Cerebellar nuclear complex (tissue), 1 donor: ENCODE measurements at places on chromosomes 7 and 10.

DNA sequence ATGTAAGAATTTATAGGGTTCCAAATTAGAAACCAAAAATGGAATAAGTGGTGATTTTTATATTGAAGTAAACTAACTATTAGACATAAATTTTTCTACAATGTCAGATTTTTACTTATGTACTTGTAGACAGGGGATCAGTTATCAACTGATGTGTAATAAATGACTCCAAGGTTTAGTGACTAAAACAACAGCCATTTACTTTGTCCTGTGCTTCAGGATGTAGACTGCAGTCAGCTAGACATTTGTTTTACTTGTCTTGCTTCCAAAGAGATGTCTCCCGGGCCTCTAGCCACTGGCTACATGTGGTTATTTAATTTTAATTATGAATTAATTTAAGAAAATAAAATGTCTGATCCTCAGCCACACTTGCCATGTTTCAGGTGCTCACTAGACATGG lies 249.7 kb upstream of the IGFBP3 start:
- DNase-seq: no peak

- no peak for DNase-seq
Measured at GRCh38 chr7:134813663-134814396, 34.4 kb downstream of the CALD1 start.

- no peak for DNase-seq
Measured at GRCh38 chr10:90862908-90863514, 5.2 kb upstream of the HTR7 start.

DNA sequence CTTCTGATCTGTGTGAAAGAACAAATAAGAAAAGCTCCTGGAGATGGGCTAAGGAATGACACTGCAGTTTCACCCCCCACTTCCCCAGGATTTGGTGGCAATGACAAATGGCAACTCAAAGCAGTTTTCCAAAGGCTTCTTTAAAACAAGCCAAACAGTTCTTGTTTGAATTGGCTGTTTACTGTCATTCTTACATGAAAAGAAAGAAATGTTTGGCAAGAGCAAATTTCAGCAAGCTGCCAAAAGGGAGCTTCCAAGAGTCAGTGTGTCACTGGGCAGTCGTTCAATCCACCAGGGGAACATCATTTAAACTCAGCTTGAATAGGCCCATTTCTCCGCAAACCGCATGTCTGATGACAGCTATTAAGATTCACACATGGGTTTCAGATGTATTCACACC lies 119.0 kb upstream of the RHOBTB1 start:
- DNase-seq: no peak

GRCh38 chr10:61751599-61751998 lies 88.9 kb downstream of the CABCOCO1 start:
- DNase-seq: no peak

DNA sequence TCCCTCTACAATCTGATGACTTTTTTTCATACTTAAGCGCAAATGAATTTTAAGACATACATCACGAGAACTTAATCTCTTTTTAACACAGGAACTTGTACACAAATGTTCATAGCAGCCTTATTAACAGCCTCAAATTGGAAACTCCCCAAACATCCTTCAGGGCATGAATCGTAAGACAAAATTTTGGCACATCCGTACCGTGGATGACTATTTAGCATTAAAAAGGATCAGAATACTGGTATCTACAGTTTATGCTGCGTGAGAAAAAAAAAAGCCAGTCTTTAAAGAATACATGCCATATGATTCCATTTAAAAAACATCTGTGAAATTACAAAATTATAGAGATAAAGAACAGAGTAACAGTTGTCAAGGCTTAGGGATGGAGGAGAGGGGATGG lies 46.8 kb downstream of the PDE1C start:
- no peak for DNase-seq

DNA sequence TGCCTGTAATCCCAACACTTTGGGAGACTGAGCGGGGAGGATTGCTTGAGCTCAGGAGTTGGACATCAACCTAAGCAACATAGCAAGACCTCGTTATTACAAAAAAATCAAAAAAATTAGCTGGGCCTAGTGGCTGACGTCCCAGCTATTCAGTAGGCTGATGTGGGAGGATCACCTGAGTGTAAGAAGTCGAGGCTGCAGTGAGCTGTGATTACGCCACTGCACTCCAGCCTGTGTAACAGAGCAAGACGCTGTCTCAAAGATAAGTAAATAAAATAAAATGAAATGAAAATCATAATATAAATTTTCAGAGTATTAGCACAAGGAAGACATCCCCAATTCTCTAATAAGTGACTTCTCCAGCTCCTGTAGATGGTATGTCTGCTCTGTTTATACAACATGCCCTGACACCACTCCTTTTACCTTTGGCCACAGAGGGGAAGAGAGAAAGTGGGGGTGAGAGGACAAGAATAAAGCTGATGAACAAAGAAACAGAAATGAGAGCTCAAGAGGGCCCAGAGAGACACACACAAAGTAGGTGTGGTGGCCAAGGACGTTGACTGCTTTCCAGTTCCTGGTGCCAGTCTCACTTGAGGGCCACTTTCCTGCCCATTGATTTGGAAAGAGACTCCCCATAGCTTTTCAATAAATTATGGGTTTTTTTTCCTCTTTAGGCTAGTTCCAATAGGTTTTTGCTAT lies 62.9 kb downstream of the PTTG1IP2 start:
- no peak for DNase-seq

DNA sequence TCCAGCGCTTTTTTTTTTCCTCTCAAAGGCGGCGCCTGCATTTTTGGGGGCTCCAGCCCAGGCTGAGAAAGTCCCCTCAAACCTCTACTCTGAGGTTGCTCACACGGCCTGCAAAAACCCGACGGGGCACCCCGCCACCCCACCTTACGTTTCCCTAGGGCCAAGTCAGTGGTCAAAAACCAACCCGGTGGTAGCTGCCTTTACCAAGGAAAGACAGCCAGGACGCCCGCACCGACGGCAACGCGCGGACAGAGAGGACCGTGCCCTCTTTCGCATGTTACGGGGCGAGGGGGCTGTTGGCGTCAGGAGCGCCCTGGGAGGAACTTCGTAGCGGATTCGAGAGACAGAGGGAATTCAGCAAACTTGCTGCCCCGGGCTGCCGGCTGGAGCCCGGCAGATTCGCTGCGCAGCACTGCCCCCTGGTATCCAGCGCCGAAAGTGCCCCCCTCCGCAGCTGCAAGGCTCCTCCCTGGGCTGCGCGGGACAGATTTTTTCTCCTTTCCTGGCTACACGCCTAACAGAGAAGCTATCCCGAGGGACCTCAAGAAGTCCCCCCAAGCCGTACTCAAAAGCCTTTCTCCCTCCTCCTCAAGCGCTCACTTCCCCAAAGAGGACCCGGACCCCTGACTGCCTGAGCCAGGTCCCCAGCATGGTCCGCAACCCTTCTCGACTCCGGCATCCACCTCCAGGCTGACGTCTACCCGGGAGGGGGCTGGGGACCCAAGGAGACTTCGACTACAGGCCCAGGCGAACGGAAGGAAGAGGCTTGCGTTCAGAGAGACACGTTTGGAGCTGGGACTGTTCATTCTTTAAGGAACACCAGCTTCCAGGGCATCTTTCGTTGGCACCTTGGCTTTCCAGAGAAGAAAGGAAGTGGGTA lies 27.7 kb upstream of the VAX1 start:
- DNase-seq: no peak

GRCh38 chr10:62619413-62619738 lies 185.1 kb upstream of the ADO start:
- no peak for DNase-seq

DNA sequence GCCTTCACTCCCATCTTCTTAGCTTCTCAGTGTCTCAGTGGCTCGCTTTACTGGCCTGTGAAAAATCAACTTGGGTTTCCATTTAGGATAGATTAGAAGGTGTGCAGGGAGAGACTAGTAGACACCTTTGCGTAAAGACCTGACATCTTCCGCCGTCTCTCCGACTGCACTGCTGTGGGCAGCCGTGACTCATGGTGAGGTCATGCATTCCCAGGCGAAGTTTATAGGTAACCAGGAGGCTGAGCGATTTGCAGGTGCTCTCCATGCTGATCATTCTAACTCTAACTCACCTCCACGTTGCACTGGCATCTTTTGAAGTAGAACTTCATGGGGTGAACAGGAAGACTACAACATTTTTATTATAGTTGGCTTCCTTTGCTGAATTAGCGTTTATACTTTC lies 68.0 kb upstream of the ZNF438 start:
- DNase-seq: no peak

DNA sequence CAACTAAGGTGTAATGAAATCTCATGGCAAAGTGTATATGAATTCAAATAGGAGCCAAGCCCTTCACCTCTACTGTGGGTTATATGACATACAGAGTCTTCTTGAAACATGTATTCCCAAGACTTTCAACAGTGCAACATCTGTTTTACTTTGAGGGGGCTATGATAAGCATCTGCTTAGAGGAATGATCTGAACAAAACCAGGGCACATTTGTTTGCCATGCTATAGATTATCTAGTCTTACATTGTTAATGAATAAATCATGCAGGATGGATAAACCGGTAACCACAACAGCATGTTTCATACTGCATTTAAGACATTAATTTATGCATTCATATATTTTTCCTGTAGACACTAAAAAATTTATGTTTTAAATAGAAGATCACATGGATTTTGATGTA lies 1021.9 kb downstream of the LRMDA start:
- no peak for DNase-seq

- no peak for DNase-seq
Measured at GRCh38 chr7:148014541-148014940, 576.0 kb upstream of the C7orf33 start.

DNA sequence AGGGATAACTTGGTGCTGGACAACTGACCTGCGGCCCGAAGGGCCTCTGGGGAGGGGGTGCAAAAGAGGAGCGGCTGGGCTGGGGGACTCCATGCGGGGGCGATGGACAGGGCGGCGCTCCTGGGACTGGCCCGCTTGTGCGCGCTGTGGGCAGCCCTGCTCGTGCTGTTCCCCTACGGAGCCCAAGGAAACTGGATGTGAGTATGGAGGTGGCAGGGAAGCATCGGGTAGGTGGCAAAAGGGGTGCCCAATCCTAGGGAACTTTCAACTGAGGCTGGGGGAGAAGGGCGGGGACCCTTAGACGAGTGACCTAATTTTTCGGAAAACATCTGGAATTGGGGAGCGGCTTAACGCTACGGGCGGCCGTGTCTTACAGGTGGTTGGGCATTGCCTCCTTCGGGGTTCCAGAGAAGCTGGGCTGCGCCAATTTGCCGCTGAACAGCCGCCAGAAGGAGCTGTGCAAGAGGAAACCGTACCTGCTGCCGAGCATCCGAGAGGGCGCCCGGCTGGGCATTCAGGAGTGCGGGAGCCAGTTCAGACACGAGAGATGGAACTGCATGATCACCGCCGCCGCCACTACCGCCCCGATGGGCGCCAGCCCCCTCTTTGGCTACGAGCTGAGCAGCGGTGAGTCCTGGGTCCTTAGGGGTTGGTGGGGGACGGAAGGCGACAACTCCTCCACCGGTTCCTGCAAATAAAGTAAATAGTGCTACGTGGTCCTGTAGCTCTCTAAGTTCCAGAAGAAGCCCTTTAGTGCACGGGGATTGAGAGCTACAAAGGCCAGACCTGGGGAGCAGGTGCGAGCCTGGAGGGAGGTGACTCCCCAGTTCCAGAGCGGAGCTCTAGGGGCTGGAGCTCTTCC lies 622 bp downstream of the WNT16 start:
- no peak for DNase-seq

GRCh38 chr7:113996405-113996804 lies 77.6 kb upstream of the PPP1R3A start:
- DNase-seq: no peak

GRCh38 chr10:77844713-77845445 lies 81.7 kb downstream of the DLG5 start:
- no peak for DNase-seq

DNA sequence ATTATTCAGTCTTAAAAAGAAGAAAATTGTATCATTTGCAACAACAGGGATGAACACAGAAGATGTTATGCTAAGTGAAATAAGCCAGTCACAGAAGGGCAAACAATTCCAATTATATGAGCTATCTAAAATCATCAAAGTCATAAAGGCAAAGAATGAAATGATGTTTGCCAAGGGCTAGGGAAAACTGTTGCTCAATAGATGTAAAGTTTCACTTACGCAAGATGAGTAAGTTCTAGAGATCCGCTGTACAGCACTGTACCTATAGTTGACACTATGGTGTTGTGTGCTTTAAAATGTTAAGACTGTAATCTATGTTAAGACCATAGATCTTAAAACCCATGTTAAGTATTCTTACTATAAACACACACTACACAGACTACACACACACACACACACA lies 904.6 kb upstream of the LRRN3 start:
- DNase-seq: no peak

GRCh38 chr7:127809261-127809702 lies 157.3 kb downstream of the SND1 start:
- DNase-seq: no peak

- DNase-seq: no peak
Measured at GRCh38 chr10:5522913-5523560, 1.7 kb upstream of the CALML3 start.

DNA sequence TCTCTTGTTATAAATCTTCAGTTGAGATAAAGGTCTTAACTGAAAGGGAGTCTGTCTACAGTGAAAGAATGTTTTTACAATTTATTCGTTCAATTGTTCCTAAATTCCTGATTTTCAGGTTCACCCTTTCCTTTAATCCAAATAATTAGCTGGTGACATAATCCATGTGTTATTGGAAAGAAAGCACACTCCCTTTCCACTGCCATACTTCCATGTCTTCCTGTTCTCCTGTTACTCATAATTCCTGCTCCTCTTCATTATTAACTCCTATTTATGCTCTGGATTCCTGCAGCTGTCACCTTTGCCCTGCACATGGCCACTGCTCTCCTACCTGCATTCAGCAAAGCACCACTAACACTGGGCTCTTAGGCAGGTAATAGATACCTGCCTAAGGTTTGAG lies 40.0 kb upstream of the FAM3C start:
- no peak for DNase-seq

- no peak for DNase-seq
Measured at GRCh38 chr10:119203006-119203405, 4.4 kb upstream of the GRK5 start.

DNA sequence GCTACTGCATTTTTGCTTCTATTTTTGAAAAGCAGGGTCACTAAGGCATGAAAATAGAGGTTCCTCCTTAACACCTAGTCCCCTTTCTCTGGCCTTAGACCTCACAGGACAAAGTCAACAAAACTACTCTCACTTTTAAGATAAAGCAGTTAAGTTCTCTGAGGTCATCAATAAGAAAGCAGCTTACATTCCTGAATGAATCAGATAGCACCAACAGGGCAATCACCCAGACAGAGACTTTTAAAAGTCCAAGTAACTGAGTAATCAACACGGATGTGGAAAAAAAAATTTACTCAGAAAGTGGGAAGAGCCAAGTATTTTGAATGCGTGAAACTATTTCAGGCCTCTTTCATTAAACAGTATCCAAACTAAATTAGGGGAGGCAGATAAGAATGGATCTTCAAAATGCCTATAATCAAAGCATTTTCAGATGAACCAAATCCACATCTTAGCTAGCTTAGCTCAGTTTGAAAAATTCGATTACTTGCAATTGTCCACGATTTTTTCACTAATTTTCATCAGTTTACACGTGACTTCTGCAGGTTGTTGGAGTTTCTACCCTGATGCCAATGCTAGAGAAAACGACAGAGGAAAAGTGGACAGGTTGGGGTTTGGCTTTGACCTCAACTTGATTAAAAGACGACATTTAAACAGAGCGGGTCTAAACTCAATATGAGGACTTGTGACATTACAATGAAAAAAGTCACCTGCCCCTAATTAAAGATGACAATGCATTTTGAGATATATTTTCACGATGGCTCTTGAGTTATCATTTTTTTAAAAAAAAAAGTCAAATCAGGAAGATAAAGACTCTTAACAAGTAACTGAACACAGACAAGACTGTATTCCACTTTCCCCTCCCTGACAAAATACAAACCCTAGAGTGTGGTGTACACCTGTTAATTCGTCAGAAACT lies 1.6 kb downstream of the BEND7 start:
- DNase-seq: no peak

- DNase-seq: no peak
Measured at GRCh38 chr7:2399848-2400587, 3.4 kb upstream of the CHST12 start.
